ENCODE measurements at places on chromosomes 11 and 22. TPM values are rescaled to one million over a fixed set of nuclear protein-coding genes. Genes with fewer than 3 reads are reported as not detected.

DNA sequence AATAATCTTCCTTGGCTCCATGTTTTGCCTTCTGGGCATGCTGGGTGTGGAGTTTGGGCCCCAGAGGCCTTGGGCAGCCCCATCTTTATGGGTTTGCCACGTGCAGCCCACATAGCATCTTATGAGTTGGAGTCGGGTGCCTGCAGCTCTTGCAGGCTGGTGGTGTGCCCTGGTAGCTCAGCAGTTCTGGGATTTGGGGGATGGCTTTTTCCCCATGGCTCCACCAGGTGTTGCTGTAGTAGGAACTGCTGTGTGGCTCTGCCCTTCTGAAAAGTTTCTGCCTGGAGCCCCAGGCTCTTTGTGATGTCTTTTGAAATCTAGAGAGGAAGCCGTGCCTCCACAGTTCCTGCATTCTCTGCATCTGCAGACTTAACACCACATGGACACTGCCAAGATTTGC, 16.8 kb downstream of the EED start:
- DNase-seq: no peak

- no peak for DNase-seq
These were observed 52.2 kb upstream of the HMGXB4 start for GRCh38 chr22:35204807-35205775.

DNA sequence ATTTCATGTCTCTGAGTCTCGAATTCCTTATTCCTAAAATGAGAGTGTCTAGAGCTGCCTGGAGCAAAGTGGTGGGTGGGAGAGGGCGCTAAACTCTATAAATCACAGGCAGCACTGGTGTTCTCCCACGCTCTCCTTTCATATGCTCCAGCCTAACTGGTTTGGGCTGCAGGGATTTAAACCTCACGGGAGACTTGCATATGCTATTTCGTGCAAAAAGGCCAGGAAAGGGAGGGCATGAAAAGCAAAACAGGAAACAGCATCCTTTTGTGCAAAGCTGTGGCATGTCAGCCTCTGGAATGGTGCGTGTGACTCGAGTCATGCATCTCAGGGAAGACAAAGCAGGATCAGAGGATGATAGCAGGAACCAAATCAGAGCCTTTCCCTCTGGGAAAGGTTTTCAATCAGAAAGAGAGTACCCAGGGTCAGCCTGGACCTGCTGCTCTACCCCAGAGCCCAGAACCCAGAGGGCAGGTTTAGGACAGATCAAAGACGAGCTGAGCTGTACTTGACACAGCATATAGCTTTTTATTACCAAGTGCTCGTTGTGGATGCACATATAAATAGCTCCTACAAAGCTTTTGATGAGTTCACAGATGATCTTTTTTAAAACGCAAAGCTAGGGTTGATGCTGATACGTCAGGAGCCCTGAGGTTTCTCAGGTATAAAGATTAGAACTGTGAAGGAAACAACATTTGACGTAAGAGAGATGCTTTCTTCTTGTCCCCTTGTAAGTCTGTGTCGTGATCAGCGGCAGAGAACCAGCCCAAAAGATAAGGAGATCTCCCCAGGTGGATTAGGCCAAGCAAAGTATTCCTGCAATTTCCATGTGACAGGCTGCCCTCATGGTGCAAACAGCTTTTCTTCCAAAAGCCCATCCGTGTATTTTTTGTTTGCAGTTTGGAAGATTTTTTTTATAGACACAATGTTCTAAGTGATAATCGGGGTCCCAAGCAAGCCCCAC, 46.2 kb upstream of the YWHAH start:
- DNase-seq: no peak

DNA sequence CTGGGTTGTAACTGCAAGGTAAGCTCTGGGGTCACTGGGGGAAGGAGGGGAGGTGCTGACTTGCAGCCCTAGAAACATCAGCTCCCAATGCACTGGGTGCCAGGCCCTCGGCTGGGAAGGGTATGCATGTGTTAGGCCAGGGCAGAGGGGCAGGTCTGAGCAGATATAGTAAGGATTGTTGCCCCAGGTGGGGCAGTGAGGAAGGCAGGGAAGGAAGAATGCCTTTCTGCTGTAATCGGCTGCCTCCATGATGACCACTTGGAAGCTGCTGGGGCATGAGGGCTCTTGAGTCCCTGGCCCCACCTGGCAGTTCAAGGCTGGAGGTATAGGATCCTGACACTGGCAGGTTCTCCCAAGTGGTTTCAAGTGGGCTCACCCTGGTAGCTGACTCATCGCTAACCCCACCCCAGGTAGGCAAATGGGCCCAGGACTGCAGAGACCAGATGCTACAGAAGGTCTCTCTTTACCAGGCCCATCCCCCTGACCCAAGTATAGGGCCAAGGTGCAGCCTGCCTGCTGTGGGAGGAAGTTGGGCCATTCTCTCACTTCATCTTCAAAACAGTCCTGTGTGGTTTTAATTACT, 56.7 kb downstream of the TIMP3 start:
- no peak for DNase-seq

DNA sequence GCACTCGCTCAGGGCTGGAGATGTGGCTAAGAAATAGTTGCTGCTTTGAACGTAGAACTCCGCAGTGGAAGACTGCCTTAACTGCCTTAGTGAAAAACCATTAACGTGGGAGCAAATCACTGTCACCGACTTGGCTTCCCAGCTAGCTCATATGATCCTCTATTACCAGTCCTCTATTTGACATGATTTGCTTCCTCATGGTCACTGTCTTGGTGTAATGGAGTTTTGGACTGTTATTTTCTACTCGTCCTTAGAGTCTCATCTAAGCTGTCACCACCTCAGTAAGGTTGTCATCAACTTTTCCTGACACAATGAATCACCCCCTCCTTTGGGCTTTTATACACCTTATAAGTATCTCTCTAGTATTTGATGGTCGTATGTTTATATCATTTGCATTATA, 167.1 kb upstream of the NARS2 start:
- no peak for DNase-seq

GRCh38 chr11:8056810-8057463, 24.1 kb upstream of the TUB start:
- DNase-seq: no peak

GRCh38 chr11:118625976-118626375, 18.6 kb downstream of the PHLDB1 start:
- no peak for DNase-seq

OR8D4 gene
- total RNA-seq: not detected

MS4A12 gene
- not detected for total RNA-seq

GSTP1 gene
- total RNA-seq: 696 TPM

SCUBE1 gene
- total RNA-seq: 54.7 TPM
